ENCODE measurements at places on chromosomes 6 and 20.

- DNase-seq = no peak
Measured at GRCh38 chr20:11906626-11907480, 10.8 kb upstream of the BTBD3 start.

DNA sequence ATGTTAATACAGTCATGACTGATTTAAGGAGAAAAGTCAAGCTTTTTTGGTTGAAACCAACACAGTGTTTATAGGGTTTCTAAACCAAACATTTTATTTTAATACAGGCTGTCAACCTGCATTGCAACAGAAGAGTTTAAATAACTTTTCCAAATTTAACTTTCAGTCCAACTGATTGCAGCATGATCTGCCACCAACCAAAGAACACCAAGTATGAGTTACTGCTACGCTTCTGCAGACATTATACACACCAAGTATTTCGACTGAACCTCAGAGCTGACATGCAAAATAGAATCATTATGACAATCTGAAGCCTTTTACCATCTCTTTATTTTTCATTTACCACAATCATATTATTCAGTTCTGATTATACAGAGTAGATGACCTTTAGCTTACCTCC lies 151.2 kb upstream of the DST start:
- DNase-seq = no peak

DNA sequence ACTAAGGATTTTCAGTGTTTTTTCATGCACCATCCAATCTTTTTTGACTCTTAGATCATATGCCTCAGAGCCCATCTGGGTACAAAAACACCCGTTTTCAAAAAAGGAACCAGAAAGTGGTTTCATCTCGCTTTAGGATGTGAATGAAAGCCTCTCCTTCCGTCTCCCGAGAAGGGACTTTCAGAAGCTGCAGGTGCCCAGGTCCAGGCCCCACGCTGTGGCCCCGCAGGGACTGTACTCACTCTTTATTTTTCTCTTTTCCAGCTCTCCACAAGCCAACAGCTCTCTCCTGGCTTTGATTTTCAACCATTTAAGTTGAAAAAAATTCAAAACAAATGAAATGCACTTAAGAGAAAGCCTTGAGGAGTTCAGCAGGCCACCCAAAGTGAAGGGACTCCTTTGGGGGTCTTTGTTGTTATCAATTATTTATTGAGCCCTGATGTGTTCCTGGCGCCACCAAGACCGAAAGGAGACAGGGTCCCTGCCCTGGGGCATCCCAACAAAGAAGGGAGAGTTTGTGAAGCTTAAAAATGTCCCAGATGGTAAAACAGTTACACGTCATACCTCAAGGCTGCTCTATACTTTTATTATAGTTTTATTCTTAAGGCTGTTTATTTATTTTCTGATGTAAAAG lies 467.3 kb downstream of the PREX1 start:
- DNase-seq = no peak

- DNase-seq = no peak
Measured at GRCh38 chr6:110039981-110040383, 61.9 kb downstream of the GPR6 start.

- no peak for DNase-seq
Measured at GRCh38 chr6:19999319-20000191, 162.4 kb downstream of the ID4 start.

DNA sequence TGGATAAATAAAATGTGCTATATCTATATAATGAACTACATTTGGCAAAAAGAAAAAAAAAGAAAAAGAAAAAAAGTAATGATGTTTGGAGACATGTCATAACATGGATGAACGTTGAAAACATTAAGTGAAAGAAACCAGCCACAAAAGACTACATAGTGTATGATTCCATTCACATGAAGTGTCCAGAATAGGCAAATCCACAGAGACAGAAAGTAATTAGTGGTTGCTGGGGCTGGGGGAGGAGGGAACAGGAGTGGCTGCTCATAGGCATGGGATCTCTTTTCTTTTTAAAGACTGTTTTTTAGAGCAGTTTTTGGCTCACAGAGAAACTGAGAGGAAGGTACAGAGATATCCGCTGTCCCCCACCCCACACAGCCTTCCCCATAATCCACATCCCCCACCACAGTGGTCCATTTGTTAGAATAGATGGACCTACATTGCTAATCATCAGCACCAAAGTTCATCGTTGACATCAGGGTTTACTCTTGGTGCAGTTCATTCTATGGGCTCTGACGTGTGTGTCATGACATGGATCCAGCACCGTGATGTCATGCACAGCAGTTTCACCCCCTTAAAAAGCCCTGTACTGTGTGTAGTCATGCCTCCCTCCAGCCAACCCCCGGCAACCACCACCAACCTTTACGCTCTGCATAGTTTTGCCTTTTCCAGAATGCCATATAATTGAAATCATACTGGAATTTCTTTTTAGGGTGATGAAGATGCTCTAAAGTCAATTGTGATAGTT lies 240.9 kb upstream of the RREB1 start:
- no peak for DNase-seq

GRCh38 chr6:111813677-111814310 lies 59.5 kb downstream of the FYN start:
- no peak for DNase-seq

DNA sequence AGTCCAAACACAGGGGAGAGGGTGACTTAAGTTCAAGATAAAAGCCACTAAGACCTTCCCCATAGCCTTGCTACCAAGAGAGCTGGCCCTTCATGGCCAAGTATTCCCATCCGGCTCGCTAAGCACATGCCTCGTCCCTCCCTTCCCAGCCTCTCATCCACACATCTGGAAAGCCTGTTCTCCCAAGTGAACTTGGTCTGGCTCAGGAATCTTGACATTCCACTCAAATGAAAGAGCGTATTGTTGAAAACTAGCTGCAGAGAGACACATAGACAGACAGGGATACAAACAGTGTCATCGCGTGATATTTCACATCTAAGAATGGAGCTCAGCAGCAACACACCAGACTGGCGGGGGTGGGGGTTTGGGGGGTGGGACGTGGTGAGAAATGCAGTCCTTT lies 182.8 kb upstream of the FOXQ1 start:
- no peak for DNase-seq

- no peak for DNase-seq
Measured at GRCh38 chr6:13524801-13525508, 37.6 kb upstream of the GFOD1 start.

DNA sequence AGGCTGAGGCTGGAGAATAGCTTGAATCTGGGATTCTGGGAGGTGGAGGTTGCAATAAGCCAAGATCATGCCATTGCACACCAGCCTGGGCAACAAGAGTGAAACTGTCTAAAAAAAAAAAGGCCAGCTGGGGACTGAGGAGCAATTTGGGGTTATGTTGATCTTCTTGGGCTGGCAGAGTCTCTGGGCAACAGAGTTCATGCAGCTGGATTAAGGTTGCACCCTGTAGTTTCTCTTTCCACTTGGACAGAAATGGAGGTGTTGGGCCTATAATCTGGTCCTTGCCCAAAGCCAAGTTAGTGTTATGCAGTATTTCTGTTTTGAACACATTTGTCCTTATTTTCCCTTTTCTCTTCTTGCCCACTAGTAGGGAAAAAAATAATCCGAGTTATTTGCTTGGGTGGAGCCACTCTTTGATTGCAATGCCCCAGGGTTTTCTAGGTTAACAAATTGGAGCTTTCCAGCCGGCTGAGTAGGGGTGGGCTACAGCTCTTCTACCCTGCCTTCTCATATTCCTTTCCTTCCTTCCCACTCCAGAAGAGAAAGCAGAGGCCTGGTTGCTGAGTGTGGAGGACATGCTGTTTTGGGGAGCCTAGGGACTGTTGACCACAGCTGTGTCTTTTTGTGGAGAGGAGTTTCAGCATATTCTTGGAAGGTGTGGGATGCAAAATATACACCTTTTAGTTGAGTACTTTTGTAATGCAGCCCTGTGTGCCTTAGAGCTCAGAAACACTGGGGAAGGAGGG lies 213.9 kb downstream of the SOX4 start:
- DNase-seq = no peak

- DNase-seq = no peak
Measured at GRCh38 chr20:45444050-45444449, 25.5 kb upstream of the WFDC2 start.

DNA sequence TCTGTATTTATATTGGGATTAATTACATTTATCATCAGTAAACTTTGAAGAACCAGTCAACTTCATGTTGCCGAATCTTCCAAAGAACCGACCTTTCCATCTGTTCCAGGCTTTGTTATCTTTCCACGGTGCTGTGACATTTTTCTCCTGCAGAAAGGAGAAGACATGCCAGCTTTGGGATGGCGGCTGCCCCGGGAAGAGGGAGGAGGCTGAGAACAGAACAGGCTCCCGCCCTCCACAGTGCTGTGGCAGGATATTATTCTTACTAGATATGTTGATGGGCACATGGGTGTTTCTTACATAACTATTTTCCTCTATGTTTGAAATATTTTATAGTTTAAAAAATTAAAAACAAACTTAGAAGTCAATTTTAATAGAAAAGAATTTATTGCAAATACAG lies 44.9 kb downstream of the GINS1 start:
- no peak for DNase-seq

GRCh38 chr6:114634016-114634415 lies 291.2 kb upstream of the HS3ST5 start:
- no peak for DNase-seq

GRCh38 chr20:14189794-14190402 lies 147.5 kb downstream of the FLRT3 start:
- DNase-seq = no peak

DNA sequence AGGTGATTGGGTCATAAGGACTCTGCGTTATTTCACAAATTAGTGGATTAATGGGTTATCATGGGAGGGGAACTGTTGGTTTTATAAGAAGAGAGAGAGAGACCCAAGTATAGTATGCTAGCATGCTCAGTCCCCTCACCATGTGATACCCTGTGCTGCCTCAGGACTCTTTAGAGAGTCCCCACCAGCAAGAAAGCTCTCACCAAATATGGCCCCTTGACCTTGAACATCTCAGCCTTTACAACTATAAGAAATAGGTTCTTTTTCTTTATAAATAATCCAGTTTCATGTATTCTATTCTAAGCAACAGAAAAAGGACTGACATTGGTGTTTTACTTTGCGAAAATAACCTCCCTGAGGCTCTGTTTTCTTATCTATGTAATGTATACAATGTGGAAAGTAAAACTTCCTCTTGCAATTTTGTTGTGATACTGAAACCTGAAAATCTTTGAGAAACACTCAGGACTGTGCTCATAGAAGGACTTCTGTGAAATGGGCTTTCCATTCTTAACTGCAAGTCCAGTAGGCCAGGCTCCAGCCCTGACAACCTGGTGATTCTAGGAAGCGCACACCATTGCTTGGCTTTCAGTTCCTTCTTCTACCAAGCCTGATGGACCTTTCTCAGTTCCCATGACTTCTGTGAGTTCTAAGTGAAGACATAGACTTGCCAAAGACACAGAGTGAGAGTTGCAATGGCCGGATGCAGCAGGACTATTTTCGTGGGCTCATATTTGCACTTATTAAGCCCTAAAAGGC lies 21.9 kb downstream of the SIRPD start:
- no peak for DNase-seq

GRCh38 chr6:36376742-36377141 lies 10.7 kb downstream of the ETV7 start:
- no peak for DNase-seq
